Muscle of leg (tissue), 16 donors: ENCODE measurements at places on chromosomes 1 and 21. TPM values are rescaled to one million over a fixed set of nuclear protein-coding genes. Genes with fewer than 3 reads are reported as not detected.

DNA sequence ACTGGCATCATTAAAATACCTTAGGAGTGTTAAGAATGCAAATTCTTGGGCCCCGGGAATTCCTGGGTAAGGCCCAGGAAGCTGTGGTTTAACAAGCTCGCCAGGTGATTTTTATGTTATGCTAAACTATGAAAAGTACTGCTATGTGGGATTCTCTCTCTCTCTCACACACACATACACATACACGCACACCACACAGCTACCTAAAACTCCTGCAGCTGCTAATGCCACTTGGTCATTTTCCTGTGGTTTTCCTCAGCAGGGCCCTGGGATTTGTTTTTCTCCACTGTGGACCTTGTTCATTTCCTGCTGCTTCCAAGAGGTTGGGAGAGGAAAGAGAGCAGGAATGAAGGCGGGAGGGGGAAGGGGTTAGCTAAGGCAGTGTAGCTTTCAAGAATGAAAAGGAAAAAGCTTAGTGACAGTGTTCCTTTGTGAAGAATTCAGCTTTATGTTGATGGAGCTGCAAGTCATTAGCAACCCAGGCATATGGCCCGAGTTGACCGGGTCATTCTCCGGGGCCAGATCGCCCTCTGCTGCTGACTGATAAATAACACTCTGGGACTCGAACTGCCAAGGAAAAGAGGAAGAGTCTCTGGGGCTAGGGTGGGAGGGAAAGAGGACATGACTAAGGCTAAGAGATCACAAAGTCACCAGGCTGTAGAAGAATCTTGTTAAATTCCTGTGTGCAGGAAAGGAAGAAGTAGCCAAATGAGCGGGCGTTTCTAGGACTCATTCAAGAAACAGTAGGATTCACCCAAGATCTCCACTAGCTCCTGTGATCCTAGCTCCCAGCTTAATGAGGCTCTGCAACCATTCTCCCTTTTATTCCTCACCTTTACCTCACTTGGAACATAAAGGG, 30.5 kb upstream of the LRIG2 start:
- DNase-seq = peak; percentile 89

DNA sequence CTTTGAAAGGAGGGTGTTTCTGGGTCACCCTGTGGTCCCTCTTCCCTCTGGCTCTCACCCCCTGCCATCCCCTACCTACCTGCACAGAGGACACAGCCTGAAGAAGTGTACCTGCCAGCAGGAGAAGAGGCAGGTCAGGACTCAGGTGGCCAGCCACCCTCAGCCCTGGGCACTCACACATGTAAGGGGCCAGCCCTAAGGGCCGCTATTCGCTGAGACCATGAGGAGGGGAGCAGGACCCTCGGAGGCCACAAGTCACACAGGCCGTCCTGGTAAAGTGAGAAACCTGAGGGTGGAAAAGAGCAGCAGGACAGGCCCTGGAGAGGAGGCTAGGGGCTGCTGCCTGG, 1.2 kb downstream of the ZNF692 start:
- DNase-seq = no peak

DNA sequence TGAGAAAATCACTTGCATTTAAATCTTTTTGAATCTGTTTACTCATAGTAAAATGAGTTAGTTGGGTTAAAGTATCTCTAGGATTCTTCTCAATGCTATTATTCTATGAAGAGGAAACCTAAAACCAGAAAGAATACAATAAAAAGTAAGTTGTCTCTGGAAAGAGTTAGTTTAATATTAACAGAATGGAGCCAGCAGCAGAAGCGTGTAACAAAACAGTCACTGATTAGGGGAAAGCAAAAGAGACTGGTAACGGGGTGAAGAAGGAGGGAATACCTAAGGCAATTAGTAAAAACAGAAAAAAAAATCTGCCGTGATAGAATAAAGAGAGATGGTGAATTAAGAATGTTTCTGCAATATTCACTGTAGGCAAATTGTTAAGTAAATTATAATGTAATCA, 60.0 kb downstream of the NRDC start:
- no peak for DNase-seq

Gene TNFAIP8L2
- 3.0 TPM for total RNA-seq

- DNase-seq = no peak
These were observed 2.7 kb upstream of the NPHP4 start for GRCh38 chr1:5994713-5995621.

Gene LAD1
- total RNA-seq = 5.1 TPM

Gene SLAMF9
- total RNA-seq = not detected

GRCh38 chr1:40386359-40386723, 12.8 kb downstream of the SMAP2 start:
- DNase-seq = peak; percentile 70

Gene CD84
- total RNA-seq = 2.0 TPM
